ENCODE measurements at places on chromosomes 3 and 15.

- H3K36me3 ChIP-seq, result no peaks in the 10 kb centered on the region
- no peak for DNase-seq
- no peaks in the 10 kb centered on the region for H3K4me1 ChIP-seq
- H3K27ac ChIP-seq, result no peak overlapping the region
- no peak overlapping the region for H3K4me3 ChIP-seq
These were observed 129.6 kb upstream of the AGBL1 start for GRCh38 chr15:85950101-85950500.

GRCh38 chr15:92623435-92623834 is 32.1 kb downstream of the FAM174B start:
- H3K4me3 ChIP-seq, result no peak overlapping the region
- H3K27ac ChIP-seq, result no peak overlapping the region
- H3K27me3 ChIP-seq, result no peaks in the 10 kb centered on the region

DNA sequence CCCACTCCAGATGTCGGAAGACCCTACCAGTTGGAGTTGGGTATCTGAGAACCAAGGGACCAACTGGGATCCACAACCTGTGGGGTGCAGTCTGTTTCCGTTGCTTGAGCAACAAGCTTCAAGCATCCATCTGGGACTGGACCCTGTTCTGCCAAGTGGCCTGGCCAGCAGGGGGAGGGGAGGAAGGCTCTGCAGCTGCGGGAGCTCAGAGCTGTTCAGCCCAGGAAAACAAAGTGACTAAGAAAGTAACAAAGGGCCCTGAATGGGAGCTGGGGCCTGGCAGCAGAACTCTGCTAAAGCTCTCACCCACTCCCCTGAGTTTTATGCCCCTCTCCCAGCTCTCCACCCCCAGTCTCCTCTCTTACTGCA is 2.7 kb downstream of the TYRO3 start:
- DNase-seq, result no peak
- H3K36me3 ChIP-seq, result no peaks in the 10 kb centered on the region
- peaks cover 31% of the 10 kb centered on the region for H3K27me3 ChIP-seq
- peaks cover 19% of the 10 kb centered on the region for H3K4me1 ChIP-seq
- H3K4me3 ChIP-seq, result no peak overlapping the region

DNA sequence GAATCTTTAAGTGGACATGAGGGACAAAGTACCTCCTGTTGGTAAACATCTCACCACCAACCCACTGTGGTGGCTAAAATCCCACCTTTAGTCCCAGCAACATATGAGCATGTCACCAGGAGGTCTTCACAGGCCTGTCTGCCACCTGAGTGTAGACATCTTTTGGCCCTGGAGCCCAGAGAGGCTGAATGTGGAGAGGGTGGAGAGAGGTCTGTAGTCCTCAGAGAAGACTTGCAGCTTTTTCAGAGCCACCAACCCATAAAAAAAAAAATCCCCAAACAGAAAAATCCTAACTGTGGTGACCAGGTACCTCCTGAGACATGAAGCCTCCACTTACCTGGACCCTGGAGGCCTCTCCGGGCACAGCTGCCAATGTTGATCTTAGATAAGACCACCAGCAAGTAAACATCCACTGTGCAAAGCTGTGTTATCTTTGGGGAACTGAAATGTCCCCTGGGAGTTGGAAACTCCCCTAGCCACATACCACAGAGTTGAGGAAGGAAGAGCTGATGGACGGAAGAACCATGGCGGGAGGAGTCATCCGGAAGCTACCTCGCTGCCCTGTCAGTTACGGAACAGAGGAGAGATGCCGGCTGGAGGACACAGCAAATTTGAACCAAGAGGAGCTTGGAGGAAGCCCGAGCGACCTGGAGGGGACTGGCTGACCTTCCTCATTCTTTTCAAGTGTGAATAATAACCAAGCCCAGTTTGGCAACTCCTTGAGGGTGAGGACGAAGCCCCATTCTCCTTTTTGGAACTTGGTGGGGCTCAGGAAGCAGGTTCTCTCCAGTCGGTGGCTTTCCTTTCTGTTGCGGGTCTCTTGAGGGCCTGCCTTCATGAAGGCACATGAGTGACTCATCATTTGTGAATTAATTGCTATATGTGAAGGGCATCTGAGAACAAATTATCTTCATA is at the start of gene GHRL:
Gene GHRL (minus strand): TSS at position 443 of the 915 bp plus-strand sequence. CDS start 2,767 bp downstream, outside the sequence.
- peaks cover 36% of the 10 kb centered on the region for H3K4me1 ChIP-seq
- peak within 1 kb of the TSS; percentile 85 for H3K27ac ChIP-seq
- H3K36me3 ChIP-seq, result peaks cover 28% of the 10 kb centered on the region

DNA sequence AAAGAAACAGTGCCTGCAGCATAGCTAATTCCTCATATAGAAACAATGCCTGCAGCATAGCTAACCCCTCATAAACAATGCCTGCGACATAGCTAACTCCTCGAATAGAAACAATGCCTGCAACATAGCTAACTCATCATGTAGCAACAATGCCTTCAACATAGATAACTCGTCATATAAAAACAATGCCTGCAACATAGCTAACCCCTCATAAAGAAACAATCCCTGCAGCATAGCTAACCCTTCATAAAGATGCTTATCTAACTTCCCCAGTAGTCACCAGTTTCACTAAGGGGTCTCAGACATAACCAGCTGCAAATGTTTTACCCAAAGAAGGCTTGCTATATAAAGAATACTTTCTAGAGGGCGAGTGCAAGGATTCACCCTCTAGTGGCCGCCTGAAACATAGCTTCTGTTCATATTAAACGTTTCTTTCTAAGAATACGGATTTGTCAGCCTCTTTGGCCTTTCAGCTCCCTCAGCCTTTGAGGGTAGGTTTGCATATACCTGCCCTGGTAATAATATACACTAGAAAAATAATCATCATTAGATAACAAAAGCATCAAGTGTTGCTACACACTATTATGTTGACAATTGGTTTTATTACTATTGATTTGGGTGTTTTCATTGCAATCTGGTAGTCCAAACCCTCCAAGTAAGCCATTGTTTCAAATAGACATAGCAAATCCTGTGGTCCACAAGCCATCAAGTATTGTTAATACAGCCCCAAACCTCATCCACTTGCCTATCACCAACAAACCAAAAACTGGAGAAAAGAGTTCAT is 44.4 kb upstream of the FAN1 start:
- DNase-seq, result no peak
- H3K27me3 ChIP-seq, result no peaks in the 10 kb centered on the region
- H3K36me3 ChIP-seq, result no peaks in the 10 kb centered on the region
- H3K4me1 ChIP-seq, result no peaks in the 10 kb centered on the region
- no peak overlapping the region for H3K27ac ChIP-seq

- no peak overlapping the region for H3K4me3 ChIP-seq
- no peak overlapping the region for H3K27ac ChIP-seq
- no peaks in the 10 kb centered on the region for H3K36me3 ChIP-seq
- DNase-seq, result no peak
- H3K4me1 ChIP-seq, result no peaks in the 10 kb centered on the region
These were observed 139.5 kb upstream of the HACD2 start for GRCh38 chr3:123724306-123724705.

GRCh38 chr15:25504307-25504706 is 65.5 kb upstream of the UBE3A start:
- H3K27me3 ChIP-seq, result no peaks in the 10 kb centered on the region
- no peak for DNase-seq
- no peak overlapping the region for H3K27ac ChIP-seq
- no peaks in the 10 kb centered on the region for H3K4me1 ChIP-seq

- no peak overlapping the region for H3K4me3 ChIP-seq
- H3K36me3 ChIP-seq, result no peaks in the 10 kb centered on the region
- DNase-seq, result no peak
- H3K27ac ChIP-seq, result no peak overlapping the region
These were observed 133.3 kb upstream of the TPM1 start for GRCh38 chr15:62909257-62909656.

- no peaks in the 10 kb centered on the region for H3K36me3 ChIP-seq
- H3K27ac ChIP-seq, result no peak overlapping the region
- no peak overlapping the region for H3K4me3 ChIP-seq
- H3K27me3 ChIP-seq, result no peaks in the 10 kb centered on the region
These were observed 246.0 kb upstream of the CBLB start for GRCh38 chr3:106114848-106115247.

- no peak overlapping the region for H3K4me3 ChIP-seq
- H3K27me3 ChIP-seq, result peaks cover 2% of the 10 kb centered on the region
- no peak for DNase-seq
- H3K4me1 ChIP-seq, result peaks cover 28% of the 10 kb centered on the region
- H3K36me3 ChIP-seq, result no peaks in the 10 kb centered on the region
These were observed 5.9 kb downstream of the ATP8B4 start for GRCh38 chr15:50113187-50113505.

DNA sequence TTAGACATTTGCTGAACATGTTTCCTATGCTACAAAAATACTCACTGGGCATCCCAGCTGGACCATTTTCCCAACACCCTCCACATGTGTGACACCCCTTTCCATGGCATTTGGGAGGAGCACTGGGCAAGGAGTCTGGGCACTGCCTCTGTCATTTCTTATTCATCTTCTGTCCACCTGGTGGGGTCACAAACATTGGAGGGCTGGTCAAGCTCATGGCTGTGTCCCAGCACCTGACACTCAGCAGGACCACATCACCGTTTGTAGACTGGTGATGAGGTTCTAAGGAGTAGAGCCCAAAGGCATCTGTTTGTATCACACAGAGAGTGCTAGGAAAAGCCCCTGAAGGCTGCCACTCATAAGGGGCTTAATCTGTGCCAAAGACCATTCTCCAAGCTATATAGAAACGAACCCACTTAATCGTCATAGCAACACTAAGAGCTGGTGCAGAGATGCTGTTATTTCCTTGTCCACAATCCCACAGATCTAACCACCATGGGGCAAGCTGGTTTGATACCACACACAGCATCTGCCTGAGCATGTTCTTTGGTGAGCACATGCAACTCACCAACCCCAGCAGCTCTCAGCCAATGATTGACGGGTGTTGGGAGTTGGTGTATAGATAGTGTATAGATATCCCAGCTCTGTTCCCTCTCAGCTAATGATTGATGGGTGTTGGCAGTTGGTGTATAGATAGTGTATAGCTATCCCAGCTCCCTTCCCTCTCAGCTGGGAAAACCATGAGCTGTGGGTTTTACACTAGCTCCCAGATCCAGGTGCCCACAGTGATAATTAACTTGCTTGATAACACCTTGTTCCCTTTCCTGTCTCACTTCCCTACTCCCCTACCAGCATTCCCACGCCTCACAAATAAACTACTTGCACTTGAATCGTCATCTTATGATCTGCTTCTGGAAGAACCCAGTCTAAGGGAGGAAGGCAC is 42.7 kb upstream of the ATP2B2 start:
- H3K27me3 ChIP-seq, result peaks cover 16% of the 10 kb centered on the region
- H3K27ac ChIP-seq, result no peak overlapping the region
- no peaks in the 10 kb centered on the region for H3K36me3 ChIP-seq
- no peak overlapping the region for H3K4me3 ChIP-seq
- no peak for DNase-seq

DNA sequence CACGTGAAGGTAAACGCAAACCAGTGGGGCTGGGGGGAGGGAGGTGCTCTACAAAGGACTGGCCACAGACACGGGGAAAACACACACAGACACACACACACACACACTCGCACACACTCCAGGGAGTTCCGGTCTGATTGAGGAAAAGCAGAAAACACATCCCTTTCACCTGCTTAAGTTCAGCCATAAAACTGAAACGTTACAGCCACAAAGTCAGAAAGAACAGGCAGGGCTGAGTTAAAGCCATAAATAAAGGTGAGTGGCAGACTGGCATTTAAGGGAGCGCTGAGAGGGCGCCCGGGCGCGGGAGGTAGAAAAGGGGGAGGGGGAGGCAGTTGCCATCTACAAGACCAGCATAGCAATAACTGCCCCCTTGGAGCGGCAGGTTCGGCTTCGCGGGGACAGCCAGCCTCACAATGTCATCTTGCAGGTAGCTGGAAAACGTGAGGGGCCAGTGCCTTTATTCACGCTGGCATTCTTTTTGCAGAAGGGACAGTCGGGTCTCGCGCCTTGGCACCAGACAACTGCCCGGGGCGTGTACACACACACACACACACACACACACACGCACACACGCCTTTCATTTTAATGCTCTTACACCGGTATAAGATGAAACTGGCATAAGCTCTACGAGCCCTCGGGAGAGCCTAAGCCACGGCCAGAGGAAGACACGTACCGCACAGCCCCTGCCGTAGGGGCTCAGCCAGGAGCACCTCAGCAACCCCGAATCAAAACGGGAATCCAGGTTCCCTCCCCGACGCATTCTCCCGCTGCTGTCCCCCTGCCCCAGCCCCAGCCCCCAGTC is 866 bp downstream of the TNIK start:
- peaks cover 39% of the 10 kb centered on the region for H3K4me1 ChIP-seq
- DNase-seq, result peak; percentile 24
- H3K36me3 ChIP-seq, result peaks cover 2% of the 10 kb centered on the region
- peak overlapping the region; percentile 47 for H3K27ac ChIP-seq
- peaks cover 9% of the 10 kb centered on the region for H3K27me3 ChIP-seq

DNA sequence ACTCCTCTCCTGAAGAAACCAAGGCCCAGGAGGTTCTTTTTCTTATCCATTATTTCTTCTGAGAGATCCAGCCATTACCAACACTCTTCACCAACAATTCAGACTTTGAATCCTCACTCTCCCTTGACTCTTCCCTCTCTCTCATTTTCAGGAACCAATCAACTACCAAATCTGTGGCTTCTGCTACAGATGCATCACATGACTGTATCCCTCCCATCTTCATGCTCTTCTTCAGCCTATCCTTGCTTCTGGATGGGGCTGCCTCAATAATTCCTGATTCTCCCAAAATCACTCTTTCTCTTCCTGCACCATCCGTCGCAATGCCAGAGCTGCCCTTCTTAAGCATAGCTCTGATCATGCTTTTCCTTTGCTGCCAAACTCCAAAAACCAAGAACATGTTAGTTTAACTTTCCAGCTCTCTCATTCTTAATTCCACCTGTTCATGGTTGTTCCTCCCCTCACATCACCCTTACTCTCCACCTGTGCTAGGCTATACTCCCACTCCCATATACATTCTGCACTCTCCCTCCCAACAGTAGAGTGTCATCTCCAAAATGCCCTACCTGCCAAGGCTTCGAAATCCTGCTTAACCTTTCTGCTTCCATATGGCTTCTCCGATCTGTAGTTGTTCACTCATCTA is 13.5 kb downstream of the PLD1 start:
- DNase-seq, result no peak
- no peaks in the 10 kb centered on the region for H3K36me3 ChIP-seq
- no peaks in the 10 kb centered on the region for H3K4me1 ChIP-seq
- H3K4me3 ChIP-seq, result no peak overlapping the region
- H3K27me3 ChIP-seq, result no peaks in the 10 kb centered on the region

DNA sequence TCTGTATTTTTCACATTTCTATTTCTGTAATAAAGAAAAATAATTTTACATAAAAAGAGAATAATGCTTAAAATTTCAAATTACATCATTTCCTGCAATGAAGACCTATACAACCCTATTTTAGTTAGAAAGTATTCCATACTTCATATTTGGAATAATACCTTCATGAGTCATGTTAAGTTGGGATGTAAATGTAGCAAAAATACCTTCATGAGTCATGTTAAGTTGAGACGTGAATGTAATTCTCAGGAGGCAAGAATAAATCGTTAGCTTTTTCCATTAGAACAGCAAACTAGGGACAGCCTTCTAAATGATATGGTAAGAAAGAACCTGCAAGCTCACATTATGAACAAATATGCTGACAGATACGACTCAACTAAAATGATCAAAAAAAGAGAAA is 91.9 kb downstream of the NAALADL2 start:
- no peak for DNase-seq
- H3K4me1 ChIP-seq, result no peaks in the 10 kb centered on the region
- H3K27me3 ChIP-seq, result no peaks in the 10 kb centered on the region

Data from activated B cell treated with CpG ODN at 0.5 μM for 24 hours (primary cell).